Panc1 (cell line): ENCODE measurements at places on chromosomes 11 and 22.

GRCh38 chr22:24775769-24776492 lies 1.4 kb upstream of the PIWIL3 start:
- no peak for DNase-seq

DNA sequence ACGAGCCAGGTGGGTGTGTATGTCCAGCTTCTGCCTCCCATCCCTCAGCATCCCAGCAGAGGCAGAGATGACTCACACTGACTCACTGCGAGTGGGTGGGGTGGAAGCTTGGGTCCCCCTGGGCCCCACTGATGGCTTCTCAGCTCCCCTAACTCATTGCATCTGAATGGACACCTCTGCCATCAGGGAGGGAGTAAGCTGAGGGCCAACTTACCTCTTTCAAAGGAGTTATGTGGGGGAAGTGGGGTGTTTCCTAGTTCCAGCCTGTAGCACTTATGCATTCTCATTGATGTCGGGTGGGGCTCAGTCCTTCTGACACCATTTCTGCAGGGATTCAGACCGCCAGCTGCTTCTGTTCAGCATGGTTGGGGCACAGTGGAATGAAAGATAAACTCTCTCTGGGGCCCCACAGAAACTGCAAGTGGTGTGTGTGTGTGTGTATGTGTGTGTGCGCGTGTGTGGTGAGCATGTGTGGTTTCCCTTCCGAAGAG lies 1425.8 kb downstream of the TBC1D22A start:
- DNase-seq = no peak

- peak; percentile 77 for DNase-seq
These were observed 33.1 kb upstream of the PICALM start for GRCh38 chr11:86101941-86102407.

GRCh38 chr11:2325719-2326118 lies 23.9 kb downstream of the TSPAN32 start:
- DNase-seq = no peak

DNA sequence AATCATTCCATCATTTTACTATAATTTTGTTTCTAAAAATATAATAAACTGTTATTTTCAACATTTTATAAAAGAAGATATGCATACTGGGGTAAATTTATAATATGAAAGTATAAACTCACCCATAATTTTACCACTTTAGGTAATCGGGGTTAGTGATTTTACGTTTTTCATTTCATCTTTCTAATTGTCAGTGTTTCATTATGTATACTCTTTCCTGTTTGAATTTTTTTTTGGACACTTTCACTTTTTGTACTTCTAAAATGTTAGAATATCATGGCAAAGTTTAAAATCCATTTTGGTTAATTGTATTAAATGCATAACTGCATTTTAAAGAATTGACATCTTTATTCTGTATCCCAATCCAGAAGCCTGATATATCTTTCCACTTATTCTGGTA lies 115.8 kb downstream of the METTL15 start:
- DNase-seq = no peak

- no peak for DNase-seq
These were observed 62.1 kb upstream of the PHOX2A start for GRCh38 chr11:72305891-72306585.

DNA sequence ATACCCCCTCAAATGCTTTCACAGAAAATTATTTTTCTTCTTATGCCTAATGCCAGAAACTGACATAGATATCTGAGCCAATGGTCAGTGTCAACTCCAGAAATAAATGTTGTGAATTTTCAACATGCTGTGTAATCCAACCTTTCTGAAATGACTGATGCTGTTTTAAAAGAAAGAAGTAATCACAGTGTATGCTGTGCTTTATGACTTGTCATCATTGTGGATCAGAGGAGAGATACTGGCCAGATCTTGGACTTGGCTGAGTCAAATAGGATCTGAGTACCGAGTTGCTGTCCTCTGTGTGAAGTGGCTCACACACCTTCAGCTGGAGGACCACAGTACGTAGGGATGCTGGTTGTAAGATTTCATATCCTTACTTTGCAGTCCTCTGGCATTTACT lies 89.9 kb upstream of the ARHGAP20 start:
- DNase-seq = no peak

DNA sequence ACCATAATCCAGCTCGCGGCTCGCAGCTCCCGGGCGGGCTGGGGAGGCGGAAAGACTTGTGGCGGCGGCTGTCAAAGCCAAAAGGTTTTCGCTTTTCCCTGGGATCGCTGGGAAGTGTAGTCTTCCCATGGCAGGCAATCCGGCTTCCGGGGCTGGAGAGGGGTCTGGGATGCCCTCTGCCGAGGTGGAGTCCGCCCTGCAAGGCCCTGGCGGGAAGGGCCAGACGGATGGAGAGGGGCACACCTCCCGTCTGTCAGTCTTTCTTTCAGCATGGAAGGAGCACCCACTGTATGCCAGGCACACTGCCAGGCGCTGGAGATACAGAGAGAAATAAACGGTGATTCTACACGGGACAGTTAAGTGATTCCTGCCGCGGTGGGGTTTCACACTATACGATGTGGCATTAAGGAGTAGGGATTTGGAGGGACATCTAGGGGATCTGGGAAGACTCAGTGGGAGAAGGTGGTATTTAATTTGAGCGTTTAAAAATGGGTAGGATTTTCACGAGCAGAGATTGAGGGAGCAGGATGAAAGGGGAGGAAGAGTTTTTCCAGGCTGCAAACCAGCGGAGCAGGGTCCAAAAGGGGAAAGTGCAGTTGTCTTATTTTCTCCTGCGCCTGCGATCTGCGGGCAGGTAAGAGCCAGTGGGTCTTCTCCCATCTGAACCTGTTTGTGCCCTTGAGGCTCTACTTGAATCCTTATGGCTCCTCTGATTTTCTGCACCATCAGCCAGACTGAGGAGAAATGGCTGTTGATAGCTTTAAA lies at the start of gene BACE1:
Gene BACE1 (minus strand): TSS at position 60 of the 765 bp plus-strand sequence. CDS start 461 bp downstream, outside the sequence.
- peak; percentile 46 for DNase-seq

DNA sequence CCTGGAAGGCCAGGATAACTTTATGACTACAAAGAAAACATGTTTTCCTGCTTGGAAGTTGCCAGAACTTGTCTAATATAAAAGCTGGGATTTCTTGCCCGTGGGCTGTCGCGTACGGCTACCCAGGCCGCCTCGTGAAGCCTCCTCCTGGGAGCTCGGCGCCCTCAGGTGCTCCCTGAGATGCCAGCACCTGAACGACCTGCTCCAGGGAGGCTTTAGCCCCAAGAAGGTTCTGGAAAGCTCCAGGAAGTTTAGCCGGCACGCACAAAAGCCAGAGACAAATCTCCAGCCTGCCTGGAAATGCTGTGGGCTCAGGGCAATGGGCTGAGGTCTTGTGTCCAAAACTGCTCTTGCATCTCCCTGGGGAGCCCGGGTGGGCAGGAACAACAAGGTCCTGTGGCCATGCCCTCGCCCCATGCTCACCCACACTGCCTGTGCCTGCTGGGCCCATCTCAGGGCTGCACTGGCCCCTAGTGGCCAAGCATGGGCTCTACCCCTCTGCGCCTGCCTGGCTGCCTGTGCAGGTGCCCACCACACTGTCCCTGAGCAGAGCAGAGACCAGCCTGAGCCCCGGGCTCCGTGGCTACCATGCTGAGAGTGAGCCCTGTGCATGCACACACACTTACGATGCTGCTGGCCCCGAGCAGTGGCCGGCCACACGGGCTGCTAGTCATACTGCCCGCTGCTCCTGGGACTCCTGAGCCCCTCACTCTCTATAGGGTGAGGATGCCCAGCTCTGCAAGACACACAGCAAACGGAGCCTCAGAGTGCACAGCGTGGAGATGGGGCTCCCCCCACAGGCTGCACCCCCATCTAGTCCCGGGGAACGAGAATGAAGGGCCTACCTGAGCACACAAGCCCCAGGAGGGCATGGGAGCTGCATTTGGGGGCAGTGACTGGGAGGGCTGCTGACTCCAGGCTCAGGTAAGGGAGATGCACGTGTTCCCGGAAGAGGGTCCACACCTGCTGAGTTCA lies 4.9 kb upstream of the CELSR1 start:
- DNase-seq = no peak

DNA sequence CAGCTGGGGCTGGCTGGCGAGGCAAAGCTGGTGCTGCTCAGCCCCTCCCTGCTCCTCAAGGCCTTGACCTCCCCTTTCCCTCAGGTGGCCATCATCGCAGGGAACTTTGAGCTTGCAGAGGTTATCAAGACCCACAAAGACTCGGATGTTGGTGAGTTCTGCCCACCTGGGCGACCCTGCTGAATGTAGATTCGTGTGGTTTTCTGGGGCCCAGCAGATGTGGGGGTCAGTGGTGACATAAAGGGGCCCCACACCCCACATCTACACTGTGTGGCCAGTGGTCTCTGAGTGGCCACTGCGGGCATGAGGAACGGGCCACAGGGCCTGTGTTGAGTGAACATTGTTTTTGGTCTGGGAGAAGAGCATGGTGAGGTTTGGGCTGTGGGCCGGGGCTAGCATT lies 11.9 kb downstream of the SHANK3 start:
- DNase-seq = no peak

DNA sequence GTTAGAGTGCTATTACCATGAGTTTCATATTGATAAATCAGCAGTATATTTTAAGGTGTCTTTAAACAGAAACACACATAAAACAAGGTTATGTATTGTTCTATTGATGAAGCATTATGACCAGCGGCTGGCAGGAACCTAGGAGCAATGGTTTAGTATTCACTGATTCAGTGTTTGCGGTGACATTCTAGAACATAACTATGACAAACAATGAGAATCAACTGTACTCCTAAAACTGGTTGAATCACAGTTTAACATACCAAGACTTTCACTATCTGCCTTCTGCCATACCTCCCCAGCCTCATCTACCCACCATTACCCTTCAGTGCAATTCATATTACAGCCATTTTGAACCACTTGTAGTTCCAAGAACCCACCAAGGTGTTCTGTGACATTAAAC lies 8.8 kb downstream of the HOATZ start:
- no peak for DNase-seq

- DNase-seq = no peak
These were observed 573 bp downstream of the PPFIA1 start for GRCh38 chr11:70270877-70271648.

DNA sequence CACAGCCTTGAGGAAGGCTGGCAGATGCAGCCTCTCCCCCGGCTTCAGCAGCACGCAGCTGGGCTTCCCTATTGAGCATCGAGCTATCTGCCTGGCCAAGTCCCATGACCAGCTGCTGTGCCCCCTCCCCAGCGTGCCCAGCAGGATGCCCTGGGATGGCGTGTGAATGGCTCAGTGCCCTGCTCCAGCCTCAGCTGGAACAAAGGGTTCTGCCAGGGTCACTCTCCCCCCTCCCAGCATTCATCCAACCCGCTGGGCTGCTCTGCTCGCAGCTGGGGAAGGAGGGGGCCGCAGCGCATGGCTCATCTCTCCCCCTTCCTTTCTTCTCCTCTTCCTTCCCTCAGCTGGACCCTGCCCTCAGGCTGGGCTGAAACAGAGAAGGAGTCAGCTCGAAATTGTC lies 14.5 kb downstream of the LRP4 start:
- DNase-seq = no peak

GRCh38 chr22:24097961-24098391 lies 83.3 kb upstream of the SUSD2 start:
- DNase-seq = no peak

DNA sequence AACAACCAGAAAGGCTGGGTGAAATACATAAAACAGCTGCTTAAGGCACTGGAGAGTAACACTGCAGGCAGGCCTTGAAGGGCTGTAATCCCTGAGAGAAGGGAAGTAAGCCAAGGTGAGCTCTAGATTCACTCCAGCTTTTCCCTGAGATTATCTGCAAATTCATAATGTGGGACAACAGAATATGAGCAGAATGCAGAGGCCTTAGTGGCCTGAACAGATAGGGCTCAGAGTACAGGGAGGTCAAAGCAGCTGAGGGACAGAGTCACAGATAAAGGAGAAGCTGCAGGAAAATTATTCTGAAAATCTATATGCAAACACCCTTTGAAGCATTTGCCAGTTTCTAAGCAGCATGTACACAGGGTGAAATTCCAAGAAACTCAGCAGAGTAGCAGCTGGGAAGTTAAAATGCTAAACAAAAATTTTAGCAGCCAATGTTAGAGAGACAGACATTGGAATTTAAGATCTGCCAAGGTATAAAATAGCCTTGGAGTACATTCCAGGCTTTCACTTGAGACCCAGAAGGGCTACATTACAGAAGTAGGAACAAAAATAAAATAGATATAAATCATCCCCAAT lies 48.1 kb upstream of the CWF19L2 start:
- no peak for DNase-seq
